ENCODE measurements at places on chromosomes 11 and 22.

- no peak for DNase-seq
These were observed 25.6 kb downstream of the ANKRD42 start for GRCh38 chr11:83219095-83219494.

DNA sequence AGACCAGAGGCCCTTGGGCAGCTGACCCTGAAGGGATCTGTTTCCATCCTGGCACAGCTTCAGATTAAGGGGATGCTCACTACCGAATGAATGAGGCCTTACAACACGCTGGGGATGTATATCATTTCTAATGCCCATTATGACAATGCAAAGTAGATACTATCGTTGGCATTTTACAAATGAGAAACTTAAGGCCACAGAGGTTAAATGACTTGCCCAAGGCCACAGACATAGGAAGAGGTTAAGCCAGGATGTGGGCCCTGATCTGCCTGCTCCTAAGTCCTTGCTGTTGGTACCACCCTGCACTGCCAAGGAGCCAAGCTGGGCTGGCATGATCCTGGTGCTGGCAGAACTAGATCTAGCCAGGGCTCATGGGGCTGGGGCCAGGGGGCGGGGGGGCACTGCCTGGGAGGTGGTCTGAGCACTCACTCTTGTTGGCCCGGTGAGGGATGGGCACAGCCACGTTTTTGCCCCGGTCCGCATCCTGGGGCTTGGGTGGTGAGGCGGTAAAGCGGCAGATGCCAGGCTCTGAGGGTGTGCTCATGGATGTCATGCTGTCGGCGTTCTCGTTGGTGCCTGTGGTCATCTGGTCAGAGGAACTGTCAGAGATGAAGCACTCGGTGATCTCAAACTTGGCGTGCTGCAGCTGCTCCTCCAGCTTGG, 102.8 kb downstream of the CEP164 start:
- peak; percentile 31 for DNase-seq

- DNase-seq: peak; percentile 82
These were observed at the start of gene FOXRED2 for GRCh38 chr22:36506637-36507517. TSS of gene FOXRED2 (minus strand) at chr22:36507040. CDS start at chr22:36506422, 618 bp downstream.

- DNase-seq: peak; percentile 40
These were observed 21.6 kb downstream of the LRRC55 start for GRCh38 chr11:57203359-57203758.

DNA sequence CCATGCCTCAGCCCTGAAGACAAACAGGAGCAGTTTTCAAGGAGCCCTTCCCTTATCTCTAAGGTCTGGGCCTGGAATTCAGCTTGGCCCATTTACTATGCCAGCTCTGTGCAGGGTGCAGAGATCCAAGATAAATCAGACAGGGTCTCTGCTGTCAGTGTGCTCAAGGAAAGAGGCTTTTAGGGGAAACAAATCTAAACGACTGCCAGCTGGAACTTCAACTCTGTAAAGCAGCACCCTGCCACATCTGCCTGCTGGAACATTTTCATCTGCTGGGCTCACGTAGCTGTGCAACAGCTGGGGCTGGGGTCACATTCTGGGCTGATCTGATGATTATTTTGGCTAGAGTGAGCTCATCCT, 19.8 kb upstream of the EHF start:
- peak; percentile 22 for DNase-seq

DNA sequence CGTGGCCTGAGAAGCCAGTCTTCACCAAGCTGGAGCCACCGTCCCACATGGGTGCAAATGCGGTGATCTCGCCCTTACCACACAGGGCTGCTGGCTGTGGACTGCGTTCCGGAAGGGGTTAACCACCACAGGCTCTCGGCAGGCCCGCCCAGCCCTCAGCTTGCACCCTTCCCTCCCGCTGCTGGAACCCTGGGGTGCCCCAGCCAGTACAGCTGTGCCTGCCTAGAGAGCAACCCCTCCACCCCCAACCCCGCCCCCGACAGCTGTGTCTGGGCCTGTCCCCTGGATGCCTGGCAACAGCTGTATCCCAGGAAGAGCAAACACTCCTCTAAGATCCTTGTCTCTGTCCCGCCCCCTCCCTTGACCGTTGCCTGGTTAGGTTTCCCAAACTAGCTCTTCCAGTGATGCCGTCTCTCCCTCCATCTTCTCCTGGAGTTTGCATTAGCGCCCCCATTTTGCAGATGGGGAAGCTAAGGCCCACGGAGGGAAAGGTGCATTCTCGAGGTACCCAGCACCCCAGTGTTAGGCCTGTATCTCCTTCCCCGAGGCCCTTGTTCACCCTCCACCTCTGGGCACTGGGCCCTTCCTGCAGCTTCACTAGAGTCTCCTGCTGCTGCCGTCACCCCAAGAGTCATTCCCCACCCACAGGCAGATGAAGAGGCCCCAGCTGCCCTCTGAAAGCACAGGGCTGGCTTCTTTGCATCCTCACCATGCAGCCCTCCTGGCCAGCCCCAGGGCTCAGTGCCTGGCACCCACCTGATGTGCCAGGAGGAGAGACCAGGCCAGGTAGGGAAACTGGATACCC, 12.6 kb upstream of the COX8A start:
- peak; percentile 92 for DNase-seq

- DNase-seq: no peak
These were observed at the start of gene APOL1 for GRCh38 chr22:36252754-36253522. TSS of gene APOL1 (plus strand) at chr22:36253133. CDS start at chr22:36254956, 1,823 bp downstream.

GRCh38 chr11:110087812-110088534, 5.2 kb upstream of the ZC3H12C start:
- DNase-seq: peak; percentile 69

- DNase-seq: no peak
These were observed 376.7 kb upstream of the RAG2 start for GRCh38 chr11:36974771-36975170.

DNA sequence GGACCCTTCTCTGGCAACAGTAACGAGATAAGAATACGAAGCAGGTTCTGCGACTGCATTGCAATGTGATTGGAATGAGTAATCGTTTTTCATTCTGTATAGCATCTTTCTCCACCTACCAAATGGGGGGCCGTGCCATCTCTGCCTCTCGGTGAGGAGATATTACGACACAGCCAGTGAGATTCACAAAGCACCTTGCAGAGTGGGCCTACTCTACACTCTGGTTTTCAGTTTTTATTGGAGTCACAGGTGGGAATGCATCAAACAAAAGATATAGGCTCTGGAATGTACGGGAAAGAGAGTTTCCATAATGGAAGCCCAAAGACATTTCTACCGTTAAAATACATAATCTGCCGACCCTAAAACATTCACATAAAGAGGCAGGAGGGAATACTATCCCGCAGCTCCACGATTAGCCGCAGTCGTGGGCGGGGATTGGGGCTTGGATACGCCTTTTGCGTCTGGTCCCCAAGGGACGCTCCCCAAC, 423 bp upstream of the RTN3 start:
- DNase-seq: no peak

GRCh38 chr11:68454767-68455166, 5.8 kb upstream of the PPP6R3 start:
- DNase-seq: no peak

DNA sequence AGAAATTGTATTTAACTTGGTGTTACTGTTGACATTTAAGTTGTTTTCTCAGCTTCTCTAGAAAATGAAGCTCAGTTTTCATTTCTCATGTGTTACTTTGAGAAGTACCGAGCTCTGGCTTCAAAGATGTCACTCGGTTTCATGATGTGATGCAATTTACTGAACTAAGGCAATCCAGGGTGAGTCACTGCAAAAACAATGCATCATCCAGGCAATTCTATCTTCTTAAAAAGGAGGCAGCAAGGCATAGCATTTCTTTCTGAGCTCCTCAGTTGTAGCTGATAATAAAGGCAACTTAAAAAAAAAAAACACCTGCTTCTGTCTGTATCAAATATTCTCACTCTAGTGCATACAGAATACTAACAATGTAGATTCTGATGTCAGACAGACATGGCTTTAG, 91.1 kb upstream of the KCNA4 start:
- DNase-seq: peak; percentile 54

- peak; percentile 13 for DNase-seq
These were observed 168.1 kb downstream of the NXPE2 start for GRCh38 chr11:114846416-114846791.

- DNase-seq: no peak
These were observed 628 bp upstream of the GGA1 start for GRCh38 chr22:37607935-37608476.

- no peak for DNase-seq
These were observed 20.7 kb downstream of the SPON1 start for GRCh38 chr11:13983081-13983751.

- DNase-seq: no peak
These were observed 4.7 kb upstream of the MAJIN start for GRCh38 chr11:64976651-64977050.

GRCh38 chr11:6405052-6405667, 13.7 kb downstream of the APBB1 start:
- no peak for DNase-seq

DNA sequence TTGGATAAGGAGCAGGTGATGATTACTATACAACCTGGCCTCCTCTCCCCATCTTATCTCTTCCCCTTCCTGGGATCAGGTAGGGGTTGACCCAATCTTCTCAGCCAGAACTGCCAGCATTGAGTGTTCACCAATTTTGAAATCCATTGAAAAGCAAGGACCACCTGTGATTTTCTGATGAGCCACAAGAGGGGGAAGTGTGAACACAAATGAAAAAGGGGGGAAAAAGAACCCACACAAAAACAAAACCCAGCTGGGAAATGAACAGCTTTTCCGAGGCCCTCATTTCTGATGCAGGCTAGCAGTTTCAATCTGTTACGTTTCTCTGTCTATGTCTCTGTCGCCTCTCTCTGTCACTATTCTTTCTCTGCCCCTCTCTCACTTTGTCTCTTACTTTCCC, 161.9 kb downstream of the INSC start:
- DNase-seq: peak; percentile 1

DNA sequence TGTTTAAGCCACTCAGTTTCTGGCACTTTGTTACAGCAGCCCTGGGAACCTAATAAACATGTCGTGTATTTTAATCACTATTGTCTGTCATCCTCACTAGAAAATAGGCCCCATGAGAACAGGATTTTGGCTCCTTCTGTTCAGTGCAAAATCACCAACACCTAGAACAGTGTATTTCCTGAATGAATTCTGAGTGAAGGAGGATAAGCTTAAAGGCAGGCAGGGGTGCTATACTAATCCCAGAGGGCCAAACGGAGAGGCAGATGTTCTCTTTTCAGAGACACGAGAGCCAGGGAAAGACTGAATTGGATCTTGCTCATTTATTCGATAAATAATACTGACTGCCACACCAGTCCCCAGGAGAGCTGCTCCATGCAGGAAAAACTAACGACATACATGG, 10.4 kb downstream of the SMCO4 start:
- DNase-seq: no peak

DNA sequence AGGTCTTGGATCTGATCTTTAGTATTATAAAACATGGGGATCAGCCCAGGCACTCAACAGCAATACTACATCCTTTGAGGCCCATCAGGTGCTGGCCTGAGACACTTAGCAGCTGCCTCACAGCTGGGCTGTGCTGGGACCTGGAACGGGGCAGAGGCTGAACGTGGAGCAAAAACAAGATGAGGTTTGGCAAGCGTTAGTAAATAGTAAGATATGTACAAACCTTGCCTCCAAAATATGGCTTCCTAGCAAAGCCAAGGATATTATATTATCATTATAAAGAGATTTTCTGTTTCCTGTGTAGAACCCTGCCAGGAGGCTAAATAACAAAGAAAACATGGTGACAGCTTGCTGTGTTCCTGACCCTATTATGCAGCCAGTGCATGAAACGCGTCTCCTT, 60.0 kb upstream of the SPON1 start:
- DNase-seq: no peak

Data from myocyte (in vitro differentiated cells).